ENCODE measurements at places on chromosomes 6 and 20.

DNA sequence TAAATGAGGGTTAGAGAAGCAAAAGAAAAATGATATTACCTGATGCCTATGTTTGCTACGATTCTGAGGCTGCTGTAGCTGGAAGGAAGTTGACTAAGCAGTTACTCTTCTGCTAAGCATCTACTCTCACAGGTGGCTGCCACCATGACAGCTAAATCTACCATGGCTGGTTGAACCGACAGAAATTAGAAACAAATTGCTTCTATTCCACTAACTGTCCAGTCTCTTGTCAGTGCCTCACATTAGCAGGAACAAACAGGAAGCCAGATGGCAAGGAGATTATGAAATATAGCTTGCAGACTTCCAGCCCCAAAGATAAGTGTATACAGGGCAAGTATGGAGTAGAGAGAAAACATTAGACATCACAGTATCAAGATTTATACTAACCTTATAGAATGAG lies 59.4 kb upstream of the TMEM200A start:
- DNase-seq = no peak

GRCh38 chr20:53767206-53767930 lies 173.7 kb upstream of the ZNF217 start:
- DNase-seq = no peak

DNA sequence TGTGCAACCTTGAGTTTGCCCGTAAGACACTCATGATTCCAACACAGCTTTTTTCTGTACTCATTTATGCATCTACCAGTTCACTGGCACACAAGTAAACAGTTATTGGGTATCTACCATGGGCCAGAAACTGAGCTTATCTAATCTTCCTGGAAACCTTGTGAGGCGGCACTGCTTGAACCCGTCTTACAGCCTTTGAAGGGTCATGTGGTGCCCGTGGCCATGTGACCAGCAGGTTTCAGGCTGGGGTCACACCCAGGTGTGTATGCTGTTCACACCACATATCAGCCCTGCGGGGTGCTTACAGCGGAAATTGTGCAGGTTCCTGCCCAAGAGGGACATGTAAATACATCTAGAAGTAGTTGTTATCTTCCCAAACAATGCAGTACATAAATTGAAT lies 6.1 kb downstream of the THBD start:
- no peak for DNase-seq

DNA sequence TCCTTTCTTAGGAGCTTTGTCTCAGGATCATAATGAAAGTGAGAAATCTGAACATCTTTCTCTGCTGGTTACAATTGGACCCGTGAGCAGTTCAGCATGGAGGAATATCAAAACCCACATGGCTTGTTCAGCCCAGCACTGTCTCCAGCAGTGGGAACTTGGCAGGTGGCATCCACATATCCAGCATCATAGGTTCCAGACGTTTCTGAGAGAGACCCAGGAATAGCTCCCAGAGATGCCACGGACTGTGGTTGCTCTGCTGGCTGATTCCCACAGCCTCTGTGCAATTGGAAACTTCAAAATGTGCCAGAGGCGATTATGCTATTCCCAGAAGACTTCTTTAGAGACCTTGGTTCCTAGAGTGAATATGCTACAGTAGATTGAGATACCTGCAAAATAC lies 76.4 kb downstream of the PHACTR2 start:
- no peak for DNase-seq

GRCh38 chr20:58634521-58635278 lies 16.4 kb upstream of the STX16 start:
- no peak for DNase-seq

DNA sequence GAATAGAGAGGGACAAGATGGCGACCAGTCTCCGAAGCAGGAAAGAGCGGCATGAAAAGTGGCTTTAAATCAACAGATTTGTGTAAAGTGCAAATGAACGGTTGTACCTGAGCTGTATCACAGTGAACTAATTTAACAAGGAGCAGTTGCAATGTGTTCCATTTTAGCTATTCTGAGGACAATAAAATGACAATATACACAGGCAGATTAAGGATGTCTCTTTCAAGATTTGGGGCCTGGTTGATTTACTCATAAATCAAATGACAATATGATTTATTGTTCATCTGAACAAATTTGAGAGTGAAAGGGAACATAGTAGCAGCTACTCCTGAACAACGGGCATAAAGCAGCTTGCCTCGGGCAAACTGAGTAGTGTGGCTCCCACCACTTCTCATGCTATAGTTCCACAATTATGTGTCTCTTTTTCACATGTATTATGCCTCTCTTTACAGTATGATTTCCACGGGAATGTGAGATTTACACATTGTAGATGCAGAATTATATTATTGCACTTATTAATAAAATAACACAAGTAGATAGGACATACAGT lies 204.1 kb upstream of the AGPAT4 start:
- DNase-seq = no peak

GRCh38 chr6:62466607-62467006 lies 180.6 kb upstream of the KHDRBS2 start:
- no peak for DNase-seq

DNA sequence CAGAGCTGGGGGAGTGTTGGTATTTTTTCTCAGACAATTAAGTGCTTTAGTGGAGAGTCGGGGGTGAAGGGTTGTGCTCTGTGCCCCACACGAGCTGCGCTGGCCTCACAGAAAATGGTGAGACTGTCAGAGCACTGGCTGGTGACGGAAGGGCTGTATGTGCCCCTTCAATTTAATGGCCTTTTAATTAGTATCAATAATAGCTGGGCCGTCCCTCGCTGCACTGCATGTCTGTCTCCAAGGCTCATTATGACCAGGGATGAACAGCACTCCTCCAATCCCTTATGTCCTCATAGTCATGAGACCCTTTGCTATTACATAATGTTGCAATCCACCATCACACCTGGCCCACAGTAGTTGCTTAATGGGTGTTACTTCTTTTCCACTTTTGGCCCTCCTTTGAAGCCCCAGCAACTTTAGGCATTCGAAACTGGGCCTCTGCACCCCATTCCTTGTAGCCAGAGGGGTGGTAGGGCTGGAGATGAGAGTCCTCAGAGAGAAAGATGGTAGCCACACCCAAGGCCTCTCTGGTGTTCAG lies 9.5 kb upstream of the RALY start:
- DNase-seq = no peak

- DNase-seq = no peak
These were observed 7.8 kb downstream of the PAK5 start for GRCh38 chr20:9831032-9831431.

- no peak for DNase-seq
These were observed 15.2 kb upstream of the ADAM33 start for GRCh38 chr20:3696745-3697587.

GRCh38 chr6:135170849-135171248 lies 10.3 kb upstream of the MYB start:
- DNase-seq = no peak

GRCh38 chr6:125377621-125378020 lies 75.9 kb upstream of the HDDC2 start:
- no peak for DNase-seq

- no peak for DNase-seq
These were observed 512.3 kb downstream of the HDGFL1 start for GRCh38 chr6:23081701-23082100.

GRCh38 chr6:38567436-38567835 lies 72.3 kb downstream of the BTBD9 start:
- DNase-seq = peak; percentile 94

DNA sequence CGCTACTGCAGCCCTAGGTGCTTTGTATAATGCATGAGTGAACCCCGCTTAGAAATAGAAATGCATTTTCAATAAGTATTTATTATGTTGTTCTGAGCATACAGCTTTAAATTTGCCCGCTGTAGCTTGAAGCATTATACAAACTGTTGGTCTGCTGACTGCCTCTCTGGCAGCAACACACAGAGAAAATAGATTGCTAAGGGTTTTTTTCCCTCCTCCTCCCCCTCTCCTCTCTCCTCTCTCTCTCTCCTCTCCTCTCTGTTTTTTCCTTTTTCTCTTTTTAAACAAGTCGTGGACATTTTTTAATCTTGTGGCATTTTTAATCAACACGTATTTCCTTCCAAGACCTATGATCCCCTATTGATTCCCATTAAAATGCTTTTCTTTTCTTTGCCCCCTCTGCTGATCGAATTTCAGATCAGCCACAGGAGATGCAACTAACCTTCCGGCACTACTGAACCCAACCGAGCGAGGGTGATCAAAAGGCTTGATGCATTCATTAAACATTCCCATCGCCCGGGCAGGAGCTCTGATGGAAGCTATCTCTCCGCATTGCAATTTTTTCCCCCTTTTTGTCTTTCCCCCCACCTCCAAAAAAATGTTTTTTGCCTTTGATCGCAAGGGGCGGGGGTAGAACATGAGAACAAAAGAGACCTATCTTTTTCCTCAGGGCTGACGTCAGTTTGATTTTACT lies 90.7 kb upstream of the ARID1B start:
- peak; percentile 51 for DNase-seq

DNA sequence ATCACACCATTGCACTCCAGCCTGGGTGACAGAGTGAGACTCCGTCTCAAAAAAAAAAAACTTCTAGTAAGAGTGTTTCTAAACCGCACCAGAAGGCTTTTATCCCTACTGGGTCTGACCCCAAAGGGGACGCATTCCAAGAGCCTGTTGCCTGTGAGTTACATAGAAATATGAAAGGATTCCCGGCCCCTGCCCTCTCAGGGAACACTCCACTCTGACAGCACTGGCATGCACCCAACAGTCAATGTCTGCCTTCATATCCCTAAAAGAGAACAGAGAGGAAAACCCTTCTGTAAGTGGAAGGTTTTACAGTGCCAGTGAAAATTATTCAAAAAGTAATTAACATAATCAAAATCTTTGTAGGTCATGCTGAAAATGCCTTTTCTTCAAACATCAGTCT lies 117.1 kb upstream of the PTPRT start:
- DNase-seq = no peak

DNA sequence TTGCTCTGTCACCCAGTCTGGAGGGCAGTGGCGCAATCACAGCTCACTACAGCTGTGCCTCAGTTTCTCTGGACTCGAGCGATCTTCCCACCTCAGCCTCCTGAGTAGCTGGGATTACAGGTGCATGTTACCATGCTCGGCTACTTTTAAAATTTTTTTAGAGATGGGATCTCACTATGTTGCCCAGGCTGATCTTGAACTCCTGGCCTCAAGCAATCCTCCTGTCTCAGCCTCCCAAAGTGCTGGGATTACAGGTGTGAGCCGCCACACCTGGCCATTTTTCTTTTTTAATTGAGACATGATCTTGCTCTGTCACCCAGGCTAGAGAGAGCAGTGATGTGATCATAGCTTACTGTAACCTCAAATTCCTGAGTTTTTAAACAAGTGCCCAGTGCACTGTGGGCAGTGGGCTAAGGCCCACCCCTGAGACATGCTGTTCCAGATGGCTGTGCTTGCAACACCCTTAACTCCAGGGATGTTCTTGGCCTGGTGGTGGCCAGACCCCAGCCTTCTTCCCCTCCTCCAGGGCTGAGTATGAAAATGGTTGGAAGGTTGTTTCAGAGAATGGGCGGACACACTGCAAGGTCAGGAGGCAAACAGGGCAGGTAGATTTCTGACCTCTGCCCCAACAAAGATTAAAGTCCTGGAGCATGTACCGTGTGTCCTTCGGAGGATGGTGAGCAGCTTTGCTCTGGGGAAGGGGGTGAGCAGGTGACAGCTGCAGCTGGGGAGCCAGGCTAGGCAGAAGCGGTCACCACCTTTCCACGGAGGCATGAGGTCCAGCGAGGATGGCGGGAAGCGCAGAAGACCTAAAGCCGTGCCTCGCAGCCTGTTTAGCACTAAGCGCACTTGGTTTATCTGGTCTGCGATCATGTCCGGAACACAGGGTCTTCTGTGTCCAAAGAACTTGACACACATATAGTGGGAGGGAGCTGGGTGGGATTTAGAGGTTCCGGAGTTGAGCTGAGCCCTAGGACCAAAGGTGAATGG lies 1.4 kb upstream of the FAM83C start:
- no peak for DNase-seq

DNA sequence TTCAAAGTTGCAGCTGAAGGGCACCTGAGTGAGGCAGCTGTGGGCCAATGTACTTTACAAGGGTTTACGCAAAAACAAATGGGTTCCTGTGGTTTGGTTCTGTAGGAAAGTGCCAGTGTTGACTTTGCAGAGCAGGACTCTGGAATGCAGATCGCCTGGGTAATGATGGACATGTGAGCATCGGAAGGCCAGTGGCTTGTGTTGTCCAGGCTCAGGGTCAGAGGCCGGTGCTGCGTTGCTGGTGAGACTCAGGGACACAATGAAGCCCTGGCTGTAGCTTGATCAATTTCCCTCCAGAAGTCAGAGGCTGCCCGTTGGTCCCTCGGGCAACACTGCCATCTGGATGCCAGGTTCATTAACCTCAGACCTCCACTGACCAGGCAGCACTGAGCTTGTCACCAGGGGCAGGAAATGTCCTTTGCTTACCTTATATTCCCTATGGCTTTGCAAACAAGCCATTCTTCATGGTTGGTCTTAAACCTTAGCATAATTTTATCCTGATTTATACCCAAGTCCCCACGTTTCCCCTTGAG lies 753.4 kb downstream of the QKI start:
- no peak for DNase-seq

GRCh38 chr6:121678245-121678644 lies 242.8 kb downstream of the GJA1 start:
- DNase-seq = no peak

DNA sequence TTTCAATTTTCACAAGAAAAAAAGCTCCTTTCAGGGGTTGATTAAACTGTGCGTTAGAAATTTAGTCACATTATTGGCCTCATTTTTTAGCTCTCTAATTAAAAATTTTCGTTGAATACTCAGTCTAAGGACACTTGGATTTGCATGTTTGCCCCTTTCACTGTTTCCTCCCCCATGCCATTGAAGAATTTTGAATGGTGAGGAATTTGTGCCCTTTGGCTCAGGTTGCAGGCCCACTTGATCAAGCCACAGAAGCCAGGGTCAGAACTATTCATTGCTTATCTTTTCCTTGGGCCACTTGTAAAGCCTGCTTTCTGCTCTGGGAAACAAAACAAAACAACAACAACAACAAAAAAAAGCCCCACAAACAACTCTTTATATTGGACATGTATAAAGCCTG lies 12.2 kb downstream of the LIN28B start:
- DNase-seq = no peak

- DNase-seq = no peak
These were observed 17.5 kb downstream of the SF3B5 start for GRCh38 chr6:144077871-144078270.

DNA sequence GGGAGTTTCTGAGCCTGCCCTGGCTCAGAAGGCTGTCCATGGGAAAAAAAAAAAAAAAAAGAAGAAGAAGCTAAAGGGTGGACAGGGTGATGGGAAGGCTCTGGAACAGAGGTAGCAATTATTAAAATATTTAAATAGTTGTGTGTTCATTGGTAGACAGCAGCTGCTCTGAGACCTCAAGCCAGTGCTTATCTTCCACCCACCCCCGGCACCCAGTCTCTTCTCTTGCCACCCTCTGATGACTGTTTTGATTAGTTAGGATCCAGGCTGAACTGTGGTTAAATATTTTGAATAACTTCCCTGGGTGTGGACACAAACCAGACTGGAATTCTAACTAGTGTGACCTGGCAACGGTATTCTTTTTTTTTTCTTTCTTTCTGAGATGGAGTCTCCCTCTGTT lies 16.9 kb upstream of the SRSF3 start:
- DNase-seq = no peak

GRCh38 chr6:157885876-157886275 lies 62.8 kb downstream of the SNX9 start:
- DNase-seq = no peak

DNA sequence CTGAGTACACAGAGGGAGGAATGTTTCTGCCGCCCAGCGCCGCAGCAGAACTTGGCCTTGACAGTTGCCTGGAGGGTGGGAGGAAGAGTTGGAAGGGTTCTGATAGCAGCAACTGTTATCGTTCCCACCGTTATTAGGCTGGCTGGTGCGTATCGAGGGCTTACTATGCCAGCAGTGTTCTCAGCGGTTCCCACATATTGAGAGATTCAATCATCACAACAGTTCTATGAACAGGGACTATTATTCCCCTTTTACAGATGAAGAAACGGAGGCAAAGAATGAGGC lies 380.1 kb upstream of the SULF2 start:
- DNase-seq = no peak

Data from NCI-H446 treated with DMSO at 0.1 percent for 48 hours (cell line).